ENCODE measurements at places on chromosomes 3 and 15.

DNA sequence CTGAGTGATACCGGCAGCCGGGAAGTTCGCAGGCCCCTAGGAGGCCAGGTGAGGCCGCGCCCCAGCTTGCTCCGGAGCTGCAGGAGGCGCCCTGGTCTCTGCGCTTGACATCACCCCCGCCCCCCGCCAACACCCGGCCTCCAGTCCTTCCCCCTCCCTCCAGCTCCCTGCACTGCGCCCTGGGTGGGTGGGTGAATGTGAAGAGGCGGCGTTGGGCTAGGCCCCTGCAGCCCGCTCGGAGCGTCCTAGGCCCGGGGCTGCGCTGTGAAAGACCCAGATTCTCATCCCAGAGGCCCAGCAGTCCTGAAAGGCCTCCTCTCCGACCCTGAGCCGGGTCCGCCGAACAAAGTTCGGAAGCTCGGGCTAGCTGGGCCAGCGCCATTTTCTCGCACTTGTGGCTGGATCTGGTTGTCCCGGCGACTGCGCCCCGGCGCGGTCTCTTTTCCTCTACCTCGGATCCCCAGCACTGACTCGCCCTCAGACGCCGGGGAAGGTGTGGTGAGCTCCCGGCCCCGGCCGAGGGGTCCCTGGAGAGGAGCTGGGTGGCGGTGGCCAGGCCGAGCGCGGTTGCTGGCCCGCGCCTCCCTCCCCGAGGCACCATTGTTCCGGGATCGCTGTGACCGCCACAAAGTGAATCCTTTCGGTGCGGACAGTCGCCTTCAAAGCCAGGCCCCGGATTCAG is 12.9 kb downstream of the ZIC4 start:
- H3K27ac ChIP-seq: no peak overlapping the region
- peak overlapping the region; percentile 57 for H3K4me3 ChIP-seq

DNA sequence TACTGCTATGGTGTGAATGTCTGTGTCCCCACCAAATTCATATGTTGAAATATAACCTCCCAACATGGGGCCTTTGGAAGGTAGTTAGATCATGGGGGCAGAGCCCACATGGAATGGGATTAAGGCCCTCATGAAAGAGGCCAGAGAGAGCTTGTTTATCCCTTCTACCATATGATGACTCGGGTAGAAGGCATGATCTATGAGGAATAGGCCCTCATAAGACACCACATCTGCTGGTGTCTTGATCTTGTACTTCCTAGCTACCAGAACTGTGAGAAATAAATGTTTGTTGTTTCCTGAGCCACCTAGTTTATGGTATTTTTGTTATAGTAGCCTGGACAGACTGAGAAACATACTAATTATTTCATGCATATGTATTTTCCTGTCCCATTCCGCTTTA is 51.9 kb downstream of the WWTR1 start:
- no peak for DNase-seq
- no peaks in the 10 kb centered on the region for H3K36me3 ChIP-seq

DNA sequence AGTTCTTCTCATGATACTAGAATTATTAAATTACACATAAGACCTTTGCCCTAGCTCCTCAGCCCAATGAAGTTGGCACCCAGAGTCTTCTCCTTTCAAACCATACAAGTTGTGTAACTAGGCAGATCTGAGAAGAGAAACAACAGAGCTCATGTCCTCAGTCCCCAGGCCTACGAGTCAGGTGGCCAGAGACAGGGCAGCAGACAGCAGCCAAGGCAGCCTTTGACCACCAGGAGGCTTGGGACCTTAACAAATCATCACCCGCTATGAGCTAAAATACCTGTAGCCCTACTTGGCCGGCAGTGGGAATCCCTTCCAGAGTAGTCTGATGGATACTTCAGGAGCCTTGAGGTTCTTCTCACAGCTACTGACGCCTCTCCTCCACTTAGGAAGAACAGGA is 18.3 kb downstream of the STIMATE start:
- H3K4me3 ChIP-seq: no peak overlapping the region
- H3K27ac ChIP-seq: no peak overlapping the region
- DNase-seq: no peak
- H3K4me1 ChIP-seq: peaks cover under 1% of the 10 kb centered on the region
- H3K27me3 ChIP-seq: no peaks in the 10 kb centered on the region
- no peaks in the 10 kb centered on the region for H3K36me3 ChIP-seq

- no peaks in the 10 kb centered on the region for H3K27me3 ChIP-seq
- no peak for DNase-seq
- H3K4me3 ChIP-seq: no peak overlapping the region
- peaks cover 11% of the 10 kb centered on the region for H3K4me1 ChIP-seq
- no peaks in the 10 kb centered on the region for H3K36me3 ChIP-seq
- H3K27ac ChIP-seq: no peak overlapping the region
Measured at GRCh38 chr3:9250236-9250635, 790 bp upstream of the SRGAP3 start.

DNA sequence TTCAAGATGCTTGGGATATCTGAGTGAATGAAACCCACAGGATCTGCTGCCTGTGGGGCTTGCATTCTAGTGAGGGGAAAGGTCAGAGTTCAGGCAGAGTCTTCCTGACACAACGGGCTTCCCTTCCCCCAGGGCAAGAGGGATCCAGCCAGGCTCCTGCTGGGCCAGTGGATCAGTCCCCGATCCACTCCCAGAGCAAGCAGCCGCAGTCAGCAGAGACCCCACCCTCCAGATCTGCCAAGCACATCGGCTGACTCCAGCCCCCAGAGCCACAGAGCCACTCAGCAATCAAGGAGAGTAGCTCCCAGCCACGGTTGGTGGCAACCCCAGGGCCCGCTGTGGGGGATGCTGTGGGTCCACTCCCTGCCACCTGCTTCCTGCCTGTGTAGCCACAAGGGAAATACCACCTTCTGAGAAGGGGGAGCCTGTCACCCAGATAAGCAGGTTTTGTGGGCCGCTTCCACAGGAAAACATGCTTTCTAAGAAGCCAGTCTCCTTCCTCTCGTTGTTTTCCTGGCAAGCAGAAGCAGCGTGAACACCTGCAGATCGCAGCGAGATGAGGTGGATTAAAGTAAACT is 44.9 kb downstream of the CPN2 start:
- no peaks in the 10 kb centered on the region for H3K27me3 ChIP-seq
- no peak for DNase-seq
- H3K4me1 ChIP-seq: peaks cover 7% of the 10 kb centered on the region
- no peak overlapping the region for H3K27ac ChIP-seq

DNA sequence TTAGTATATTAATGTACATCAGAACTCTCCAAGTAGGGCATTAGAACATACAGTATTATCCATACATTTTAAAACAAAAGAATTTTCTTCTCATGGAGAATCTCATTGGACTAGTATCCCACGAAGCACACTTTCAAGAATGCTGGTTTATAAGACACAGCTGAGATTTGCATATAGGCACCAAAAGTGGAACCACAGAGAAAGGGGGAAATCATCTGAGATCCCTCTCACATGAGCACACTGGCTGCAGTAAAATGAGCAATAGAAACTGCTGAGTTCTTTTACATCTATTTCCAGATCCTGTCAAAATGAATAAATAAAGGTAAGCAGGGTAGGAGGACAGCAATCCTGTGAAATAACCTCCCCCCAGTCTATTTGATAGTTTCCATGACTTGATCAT is 665.3 kb downstream of the FHIT start:
- no peaks in the 10 kb centered on the region for H3K27me3 ChIP-seq
- no peak overlapping the region for H3K4me3 ChIP-seq
- DNase-seq: no peak
- no peak overlapping the region for H3K27ac ChIP-seq
- H3K4me1 ChIP-seq: no peaks in the 10 kb centered on the region
- no peaks in the 10 kb centered on the region for H3K36me3 ChIP-seq

Measured in esophagus squamous epithelium (tissue), 5 donors.